Stimulated activated CD8-positive, alpha-beta memory T cell treated with anti-CD3 and anti-CD28 coated beads, Interleukin-4, amount 100 ng/mL, for 1 hour (primary cell): ENCODE measurements at places on chromosomes 3 and 15.

GRCh38 chr3:108509263-108509662, 1.1 kb downstream of the MYH15 start:
- DNase-seq, result no peak

- no peak for DNase-seq
These were observed 468.6 kb upstream of the AGTR1 start for GRCh38 chr3:148229107-148229506.

- DNase-seq, result no peak
These were observed 155.9 kb downstream of the RBMS3 start for GRCh38 chr3:29436612-29437323.

DNA sequence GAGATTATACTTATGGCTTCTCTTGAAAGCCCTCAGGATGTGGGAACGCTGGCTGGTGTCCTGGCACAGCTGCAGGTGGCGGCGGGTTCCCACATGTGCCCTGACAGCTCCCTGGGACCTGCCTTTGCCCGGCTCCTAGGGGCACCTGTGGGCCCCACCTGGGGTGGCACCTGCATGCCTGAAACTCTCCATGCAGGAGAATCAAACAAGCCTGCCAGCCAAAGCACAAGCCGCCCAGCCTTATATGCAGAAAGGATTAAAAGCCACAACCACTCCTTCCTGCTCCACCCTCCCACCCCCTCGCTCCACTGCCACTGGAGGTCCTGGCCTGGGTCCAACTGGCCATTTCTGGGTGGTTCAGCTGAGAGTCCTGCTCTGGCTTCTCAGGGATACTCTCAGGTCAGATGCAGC, 18.1 kb downstream of the TRPM1 start:
- DNase-seq, result no peak

GRCh38 chr3:107589454-107589853, 66.7 kb downstream of the BBX start:
- no peak for DNase-seq

GRCh38 chr3:107796791-107797190, 274.0 kb downstream of the BBX start:
- DNase-seq, result no peak

DNA sequence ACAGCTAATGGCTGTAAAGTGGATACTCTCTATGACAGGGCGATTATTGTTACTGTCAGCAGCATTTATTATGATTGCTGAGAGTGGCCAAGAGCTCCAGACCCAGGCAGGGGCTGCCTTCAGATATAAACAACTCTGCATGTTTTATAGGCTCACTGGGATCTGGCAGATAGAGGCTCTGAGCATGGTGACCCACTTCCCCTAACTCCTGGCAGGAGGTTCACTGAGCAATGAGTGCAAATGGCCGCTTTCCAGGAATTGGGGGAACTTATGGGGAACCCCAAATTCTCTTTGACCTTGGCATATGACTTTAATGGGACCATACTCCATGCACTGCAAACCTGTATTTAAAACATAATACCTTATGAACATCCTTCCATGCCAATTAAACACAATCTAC, 59.0 kb downstream of the SCN5A start:
- no peak for DNase-seq

DNA sequence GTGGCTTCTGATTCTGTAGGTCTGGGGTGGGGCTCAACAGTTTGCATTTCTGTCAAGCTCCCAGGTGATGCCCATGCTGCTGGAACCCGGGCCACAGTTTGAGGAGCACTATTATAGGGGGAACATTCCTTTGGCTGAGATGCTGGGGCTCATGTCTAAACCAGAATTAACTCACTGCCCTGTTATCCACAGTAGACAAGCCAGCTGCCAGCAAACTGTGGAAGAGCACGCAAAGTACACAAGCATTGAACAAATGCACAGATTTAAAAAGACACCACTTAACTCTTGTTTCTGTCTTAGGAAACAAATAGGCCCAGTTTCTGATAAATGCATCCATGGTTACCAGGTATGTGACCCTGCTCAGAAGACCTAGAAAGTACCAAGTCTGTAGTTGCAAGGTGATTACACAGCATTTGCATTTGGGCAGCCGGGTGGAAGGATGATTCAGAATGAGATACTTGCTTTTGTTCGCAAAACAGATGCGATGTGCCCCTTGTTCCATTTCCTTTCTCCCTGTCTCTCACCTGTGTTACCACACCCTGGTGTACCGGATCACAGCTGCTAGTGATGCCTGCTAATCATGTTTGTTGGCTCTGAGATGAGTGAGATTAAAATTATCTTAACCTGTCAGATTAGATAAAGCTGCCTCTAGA, 12.4 kb downstream of the GYG1 start:
- no peak for DNase-seq

DNA sequence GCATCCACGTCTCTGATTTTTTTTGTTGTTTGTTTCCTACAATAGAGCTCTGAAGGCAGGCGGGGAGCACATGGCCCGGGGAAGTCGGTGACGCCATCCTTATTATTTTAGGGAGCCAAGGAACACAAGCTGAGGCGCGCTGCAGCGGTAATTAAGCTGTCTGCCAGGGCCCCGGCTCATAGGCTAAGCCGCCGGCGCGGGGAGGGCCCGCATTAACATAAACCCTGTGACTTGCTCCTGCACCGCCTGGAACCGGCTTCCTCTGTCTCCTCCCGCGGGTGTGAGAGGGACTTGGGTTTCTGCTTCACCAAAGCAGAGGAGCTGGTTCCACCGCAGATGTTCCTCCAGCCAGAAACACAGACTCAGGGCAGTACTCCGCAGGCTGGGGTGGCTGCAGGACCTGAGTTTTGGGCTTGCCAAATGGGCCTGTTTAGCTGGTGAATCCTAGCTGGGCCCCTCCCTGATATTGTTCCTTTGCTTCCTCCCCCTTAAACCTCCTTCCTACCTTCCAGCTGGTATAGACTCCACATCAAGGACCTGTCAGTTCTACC, 25.3 kb downstream of the ANP32A start:
- no peak for DNase-seq

DNA sequence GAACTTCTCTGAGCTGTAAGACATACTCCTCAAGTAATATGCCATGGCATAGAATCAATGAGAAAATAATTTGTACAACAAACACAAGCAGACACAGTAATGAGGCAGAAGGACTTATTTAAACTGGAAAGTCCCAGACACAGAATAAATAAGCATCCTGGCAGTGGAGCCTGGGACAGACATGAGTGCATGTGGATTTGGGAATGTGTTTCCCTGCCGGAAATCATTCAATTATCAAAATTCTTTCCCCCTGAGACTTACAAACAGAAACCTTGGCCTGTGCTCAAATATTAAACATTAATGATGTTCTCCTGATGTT, 520.1 kb downstream of the ROBO1 start:
- no peak for DNase-seq

GRCh38 chr3:110533089-110533488, 538.5 kb upstream of the NECTIN3 start:
- no peak for DNase-seq

DNA sequence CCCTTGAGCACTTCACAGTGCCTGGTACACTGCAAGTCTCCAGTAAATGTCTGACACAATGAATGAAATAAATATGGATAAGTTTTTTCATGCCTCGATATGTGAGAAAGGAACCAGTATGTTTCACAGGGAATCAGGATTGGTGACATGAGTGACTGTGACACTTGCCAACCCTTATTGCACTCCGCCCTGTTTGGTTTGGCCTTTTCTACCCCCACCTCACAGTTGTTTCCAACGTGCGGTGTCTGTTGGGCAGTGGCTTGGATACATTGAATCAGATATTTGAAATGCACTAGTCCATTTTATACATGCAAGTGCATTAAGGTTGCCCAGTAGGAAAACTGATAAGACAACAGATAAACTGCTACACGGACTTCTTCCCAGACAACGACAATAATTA, 2.0 kb downstream of the NPHP3 start:
- no peak for DNase-seq

- DNase-seq, result no peak
These were observed 39.7 kb downstream of the LRTM1 start for GRCh38 chr3:54888162-54888561.

DNA sequence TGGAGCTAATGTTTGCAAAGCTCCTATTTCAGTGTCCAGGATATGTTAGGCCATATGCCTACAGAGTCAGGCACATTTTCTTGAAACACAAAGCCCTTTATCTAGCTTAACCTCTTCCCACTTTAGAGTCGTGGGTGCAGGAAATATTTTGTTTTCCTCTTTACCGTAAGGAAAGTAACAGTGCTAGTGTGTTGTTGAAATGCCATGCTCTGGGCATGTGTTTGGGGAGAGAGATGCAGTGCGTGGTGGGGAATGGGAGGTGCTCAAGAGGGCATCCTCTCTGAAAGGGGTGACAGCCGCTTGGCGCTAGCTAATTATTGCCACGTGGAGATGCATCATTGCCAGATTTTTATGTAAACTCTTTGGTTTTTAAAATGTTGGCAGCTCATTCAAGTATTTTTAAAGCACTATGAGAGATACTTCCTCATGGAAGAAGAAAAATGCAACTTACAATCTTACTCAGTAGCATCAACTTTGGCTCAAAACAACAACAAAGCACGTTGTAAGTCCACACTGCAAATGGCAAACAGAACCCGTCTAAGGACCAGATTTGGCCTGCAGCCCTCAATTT, 152.6 kb downstream of the LPP start:
- no peak for DNase-seq

- DNase-seq, result no peak
These were observed 258.9 kb downstream of the UACA start for GRCh38 chr15:70504299-70504951.

DNA sequence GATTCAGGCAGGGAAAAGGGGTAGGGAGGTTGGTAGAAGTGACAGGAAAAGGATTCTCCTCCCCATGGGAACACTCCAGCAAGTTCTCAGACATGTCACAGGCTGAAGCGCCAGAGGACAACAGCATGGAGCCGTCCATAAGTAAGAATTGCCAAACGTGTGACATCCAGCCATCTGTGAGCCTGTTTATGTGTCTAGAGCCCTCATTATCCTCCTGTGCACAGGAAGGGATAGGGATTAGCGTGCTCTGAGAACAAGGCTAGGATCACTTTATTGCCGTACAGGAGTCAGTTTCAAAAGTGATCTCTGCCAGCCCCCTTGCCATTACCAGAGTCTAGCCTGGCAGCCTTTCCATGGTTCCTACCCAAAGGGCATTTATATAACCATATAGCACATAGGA, 549.5 kb downstream of the NTRK3 start:
- no peak for DNase-seq

- no peak for DNase-seq
These were observed 78.8 kb downstream of the EOMES start for GRCh38 chr3:27643355-27643754.

- DNase-seq, result no peak
These were observed 78.5 kb downstream of the CD200 start for GRCh38 chr3:112411425-112411824.

GRCh38 chr15:70788114-70789049, 25.0 kb upstream of the UACA start:
- no peak for DNase-seq

- no peak for DNase-seq
These were observed 33.7 kb upstream of the GPR171 start for GRCh38 chr3:151236736-151237135.

DNA sequence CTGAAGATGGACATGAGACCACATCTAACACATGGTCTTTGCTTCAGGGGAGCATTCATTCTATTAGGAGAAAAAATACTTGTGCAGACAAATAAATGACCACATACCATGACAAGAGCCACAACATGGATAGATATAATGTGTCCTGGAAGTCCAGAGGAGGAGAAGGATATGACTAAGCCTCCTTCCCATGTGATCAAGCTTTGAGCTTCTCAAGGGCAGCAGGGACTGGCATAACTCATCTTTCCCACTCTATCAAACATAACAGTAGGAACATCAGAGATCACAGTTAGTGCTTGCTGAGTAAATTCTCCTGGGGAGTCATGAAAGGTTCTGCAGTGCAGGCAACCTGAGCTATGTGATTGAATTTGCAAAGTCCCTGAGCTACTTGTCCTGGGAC, 86.0 kb upstream of the LPP start:
- no peak for DNase-seq
